ENCODE measurements at places on chromosomes 1 and 21.

DNA sequence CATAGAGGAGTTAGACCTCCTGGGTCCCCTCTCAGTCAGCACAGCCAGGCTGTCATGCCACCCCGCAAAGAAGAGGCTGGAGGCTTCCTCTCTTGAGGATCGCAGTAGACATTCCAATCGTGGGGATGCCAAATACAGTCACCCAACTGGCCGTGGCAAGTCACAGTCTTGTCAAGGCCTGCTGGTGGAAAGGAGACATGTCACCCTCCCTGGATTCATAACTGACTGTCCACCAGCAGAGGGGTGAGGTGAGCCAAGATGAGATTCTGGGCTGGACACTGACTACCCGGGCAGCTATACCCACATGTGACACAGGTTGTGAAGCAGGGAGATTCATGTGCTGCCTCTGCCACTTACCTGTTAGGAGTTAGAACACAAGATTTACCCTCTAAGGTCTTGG, 123.5 kb upstream of the NGF start:
- DNase-seq = no peak

- peak; percentile 66 for DNase-seq
Measured at GRCh38 chr1:201215531-201216357, 25.1 kb downstream of the IGFN1 start.

DNA sequence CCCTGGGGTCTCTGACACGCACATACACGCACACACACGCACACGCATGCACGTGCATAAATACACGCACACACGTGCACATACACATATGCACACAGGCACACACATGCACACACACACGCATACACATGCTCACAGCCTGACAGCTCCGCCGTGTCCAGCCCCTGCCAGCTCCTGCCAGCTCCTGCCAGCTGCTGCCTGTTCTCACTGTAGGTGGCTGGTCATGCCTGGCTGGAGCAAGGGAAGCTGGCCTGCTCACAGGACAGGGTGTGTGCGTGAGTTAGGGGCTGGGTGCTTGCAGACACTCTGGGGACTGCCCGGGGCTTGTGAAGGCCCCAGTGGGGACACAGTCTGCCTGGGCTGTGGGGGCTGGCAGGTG, 4.9 kb downstream of the PLCH2 start:
- no peak for DNase-seq

- DNase-seq = no peak
Measured at GRCh38 chr1:17093822-17094393, 25.3 kb downstream of the PADI2 start.

GRCh38 chr1:231274119-231274825, 33.3 kb downstream of the GNPAT start:
- DNase-seq = no peak

- no peak for DNase-seq
Measured at GRCh38 chr1:240232530-240232929, 140.8 kb downstream of the FMN2 start.

GRCh38 chr1:79323239-79324025, 316.9 kb upstream of the ADGRL4 start:
- DNase-seq = no peak

GRCh38 chr1:72284348-72285073, 2.2 kb upstream of the NEGR1 start:
- DNase-seq = peak; percentile 77

DNA sequence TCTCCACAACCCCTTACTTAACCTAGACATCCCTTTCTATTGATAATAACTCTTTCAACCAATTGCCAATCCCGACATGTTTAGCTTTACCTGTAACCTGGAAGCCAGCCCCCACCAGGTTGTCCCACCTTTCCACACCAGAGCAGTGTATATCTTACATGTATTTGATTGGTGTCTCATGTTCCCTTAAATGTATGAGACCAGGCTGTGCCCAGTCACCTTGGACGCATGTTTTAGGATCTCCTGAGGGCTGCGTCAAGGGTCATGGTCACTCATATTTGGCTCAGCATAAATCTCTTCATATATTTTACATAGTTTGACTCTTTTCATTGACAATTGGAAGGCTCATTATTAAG, 5.3 kb upstream of the SLC19A1 start:
- DNase-seq = no peak

- DNase-seq = no peak
Measured at GRCh38 chr1:10257851-10258250, 47.5 kb downstream of the KIF1B start.

DNA sequence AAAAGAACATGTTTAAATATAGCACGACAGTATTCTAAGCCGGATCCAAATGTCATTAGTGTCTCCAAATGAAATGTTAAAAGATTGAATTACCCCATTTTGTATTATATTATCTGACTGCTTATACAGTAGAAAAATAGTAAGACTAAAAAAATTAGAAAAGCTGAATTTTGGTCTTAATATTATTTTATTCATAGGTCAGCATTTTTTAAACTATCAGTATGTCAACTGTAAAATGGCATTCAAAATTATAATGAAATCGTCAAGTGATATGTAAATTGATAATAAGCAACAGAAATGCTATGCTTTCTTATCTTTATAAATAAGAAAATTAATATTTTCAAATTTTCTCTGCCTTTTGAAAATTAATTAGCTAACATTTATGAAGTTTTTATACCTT, 16.6 kb downstream of the SLC44A5 start:
- no peak for DNase-seq

DNA sequence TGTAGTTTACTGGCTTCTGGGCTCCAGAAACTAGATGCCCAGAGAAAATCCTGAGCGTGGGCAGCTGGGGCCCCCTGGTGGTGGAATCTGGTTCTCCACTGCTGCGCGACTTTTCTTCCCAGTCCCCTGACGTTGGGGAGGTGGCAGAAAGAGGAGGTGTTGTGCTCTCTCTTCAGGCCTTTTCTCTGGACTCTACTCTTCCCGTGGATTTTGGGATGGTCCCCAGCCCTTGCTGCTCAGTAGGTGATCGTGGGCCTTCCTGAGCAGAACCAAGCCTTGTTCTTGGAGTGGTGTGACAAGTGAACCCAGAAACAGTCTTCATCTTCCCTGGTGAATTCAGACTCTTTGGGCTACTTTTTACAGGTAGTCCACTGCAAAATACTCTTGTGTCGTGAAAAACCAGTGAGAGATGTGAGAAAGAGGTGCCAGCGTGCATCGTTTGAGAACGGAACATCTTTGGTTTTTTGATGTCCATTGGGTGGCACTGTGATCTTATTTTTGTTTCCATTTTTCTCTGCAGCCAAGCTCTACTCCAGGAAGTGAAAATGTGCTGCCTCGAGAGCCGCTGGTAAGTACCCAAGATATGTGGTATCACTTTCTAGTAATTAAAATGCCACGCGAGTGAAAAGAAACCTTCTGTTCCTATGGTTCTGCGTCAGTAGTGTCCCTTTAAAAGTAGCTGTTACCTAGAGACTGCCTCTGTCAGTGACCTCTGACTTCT, 20.2 kb downstream of the PEX14 start:
- DNase-seq = peak; percentile 93

GRCh38 chr1:152036267-152037216, at the start of gene S100A11:
S100A11 (minus strand) TSS chr1:152037004; CDS start chr1:152036915, 89 bp downstream.
- DNase-seq = peak; percentile 97

DNA sequence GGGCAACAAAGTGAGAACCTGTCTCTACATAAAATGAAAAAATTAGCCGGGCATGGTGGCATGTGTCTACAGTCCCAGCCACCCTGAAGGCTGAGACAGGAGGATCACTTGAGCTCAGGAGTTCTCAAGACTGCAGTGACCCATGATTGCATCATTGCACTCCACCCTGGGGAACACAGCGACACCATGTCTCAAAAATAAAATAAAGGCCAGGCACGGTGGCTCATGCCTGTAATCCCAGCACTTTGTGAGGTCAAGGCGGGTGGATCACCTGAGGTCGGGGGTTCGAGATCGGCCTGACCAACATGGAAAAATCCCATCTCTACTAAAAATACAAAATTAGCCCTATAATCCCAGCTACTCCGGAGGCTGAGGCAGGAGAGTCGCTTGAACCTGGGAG, 20.1 kb downstream of the ANKRD13C start:
- DNase-seq = no peak

- no peak for DNase-seq
Measured at GRCh38 chr1:230806552-230806951, 59.4 kb downstream of the CAPN9 start.

- no peak for DNase-seq
Measured at GRCh38 chr1:32150847-32151246, 28.6 kb upstream of the TXLNA start.

DNA sequence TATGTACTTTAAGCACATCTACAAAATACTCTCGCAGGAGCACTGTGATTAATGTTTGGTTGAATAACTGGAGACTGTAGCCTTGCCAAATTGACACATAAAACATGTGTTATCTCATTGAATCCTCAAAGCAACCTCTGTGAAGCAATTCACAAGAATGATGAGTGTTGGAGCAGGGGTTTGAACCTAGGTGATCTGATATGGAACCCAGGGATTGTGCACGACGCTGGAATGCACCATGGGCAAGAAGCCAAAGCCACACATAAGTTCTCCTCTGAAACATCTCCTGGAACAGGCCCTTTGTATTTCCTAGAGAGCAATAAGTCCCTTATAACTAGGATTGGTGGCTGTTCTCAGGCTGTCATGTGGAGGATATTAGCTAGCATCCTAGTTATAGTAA, 124.6 kb upstream of the IVNS1ABP start:
- no peak for DNase-seq

DNA sequence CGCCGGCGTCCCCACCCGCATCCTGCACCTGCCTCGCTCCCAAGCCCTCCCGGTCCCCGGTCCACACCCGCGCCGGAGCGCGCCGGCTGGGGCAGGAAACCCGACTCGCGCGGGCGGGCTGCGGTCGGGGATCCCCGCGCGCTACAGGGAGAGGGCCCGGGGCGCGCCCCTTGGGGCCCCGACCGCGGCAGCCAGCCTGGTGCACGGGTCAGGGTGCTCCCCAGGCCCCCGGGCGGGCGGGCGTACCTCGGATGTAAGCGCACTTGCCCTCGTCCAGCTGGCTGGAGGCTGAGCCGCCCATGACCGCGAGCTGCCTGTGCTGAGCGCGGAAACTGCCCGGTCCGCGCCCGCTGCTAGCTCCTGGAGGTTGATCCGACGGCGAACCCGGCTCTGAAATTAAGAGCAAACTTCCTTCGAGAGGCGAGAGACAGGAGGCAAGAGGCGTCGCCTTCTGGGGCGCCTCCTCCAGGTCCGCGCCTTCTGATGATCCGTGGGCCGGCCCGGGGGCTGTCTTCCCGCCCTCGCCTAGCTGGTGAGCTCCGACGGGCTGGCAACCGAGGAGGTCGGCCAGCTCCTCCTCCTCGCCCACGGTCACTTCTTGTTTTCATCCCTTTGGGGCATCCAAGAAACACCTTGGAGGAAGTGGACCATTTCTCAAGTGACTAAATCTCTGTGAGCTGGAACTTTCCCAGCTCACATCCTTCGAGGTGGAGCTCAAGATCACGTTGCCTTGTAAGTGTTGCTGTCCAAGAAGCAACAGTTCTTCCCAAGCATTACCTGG, at the start of gene NIBAN1:
TSS of gene NIBAN1 (minus strand) at position 453 of the 781 bp plus-strand sequence. CDS start at position 301, 152 bp downstream.
- peak; percentile 93 for DNase-seq

DNA sequence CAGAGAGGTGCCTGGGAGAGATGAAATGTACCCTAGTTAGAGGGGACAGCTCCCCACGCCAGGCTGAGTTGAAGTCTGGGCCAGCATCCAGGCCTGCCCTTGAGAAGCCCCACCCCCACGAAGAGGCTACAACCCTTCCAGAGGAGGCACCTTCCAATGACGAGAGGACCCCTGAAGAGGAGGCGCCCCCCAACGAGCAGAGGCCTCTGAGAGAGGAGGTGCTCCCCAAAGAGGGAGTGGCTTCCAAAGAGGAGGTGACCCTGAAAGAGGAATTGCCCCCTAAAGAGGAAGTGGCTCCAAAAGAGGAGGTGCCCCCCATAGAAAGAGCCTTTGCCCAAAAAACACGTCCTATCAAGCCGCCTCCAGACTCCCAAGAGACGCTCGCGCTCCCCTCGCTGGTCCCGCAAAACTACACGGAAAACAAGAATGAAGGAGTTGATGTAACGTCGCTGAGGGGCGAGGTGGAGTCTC, 3.1 kb downstream of the EVA1B start:
- DNase-seq = no peak

GRCh38 chr21:42696501-42697040, 43.1 kb downstream of the PDE9A start:
- DNase-seq = peak; percentile 35

GRCh38 chr1:201298396-201299381, 15.4 kb downstream of the PKP1 start:
- no peak for DNase-seq

DNA sequence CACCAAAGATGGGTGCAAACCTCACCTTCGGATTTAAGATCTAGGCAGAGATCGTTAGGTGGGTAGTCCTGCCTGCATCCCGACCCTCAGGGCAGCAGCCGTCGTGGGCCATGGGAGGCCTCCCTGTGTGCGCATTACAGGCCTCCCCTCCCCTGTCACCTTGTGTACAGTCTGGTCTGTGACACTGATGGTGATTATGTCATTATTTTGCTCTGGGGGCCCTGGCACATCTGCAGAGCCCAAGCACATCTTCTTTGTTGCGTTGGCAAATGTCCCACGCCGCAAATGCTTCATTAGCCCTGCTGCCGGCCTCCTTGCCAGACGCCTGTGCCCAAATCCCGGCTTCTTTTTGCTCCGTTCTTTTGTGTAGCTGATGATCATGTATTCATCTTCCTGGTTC, 31.7 kb downstream of the PROX1 start:
- no peak for DNase-seq

DNA sequence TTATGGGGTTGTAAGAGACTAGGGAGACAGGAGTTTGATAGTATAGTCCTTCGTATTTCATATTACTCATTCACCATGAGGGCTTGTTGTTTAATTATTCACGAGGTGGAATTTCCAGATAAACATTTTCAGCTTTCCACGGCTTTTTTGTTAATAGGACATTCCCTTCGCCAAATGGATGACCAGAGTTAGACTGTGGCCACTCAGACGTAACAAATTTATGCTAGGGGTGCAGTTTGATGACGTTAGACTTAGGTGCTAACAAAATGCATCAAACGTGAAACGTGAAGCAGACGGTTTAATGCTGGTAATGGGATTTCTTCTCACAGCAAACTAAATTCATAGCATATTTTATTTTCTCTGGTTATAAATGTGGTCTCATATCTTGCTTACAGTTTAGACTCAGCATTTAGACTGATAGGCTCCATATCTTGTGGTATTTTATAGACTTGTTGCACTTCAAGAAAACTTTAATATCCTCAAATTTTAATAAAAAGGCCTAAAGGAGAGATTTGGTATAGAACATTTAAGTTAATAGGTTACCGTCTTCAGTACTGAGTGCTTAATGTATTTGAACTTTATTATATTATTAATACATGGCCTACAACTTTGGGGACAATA, 2.3 kb downstream of the DHX9 start:
- no peak for DNase-seq

GRCh38 chr1:214966346-214966745, 116.2 kb upstream of the KCNK2 start:
- DNase-seq = no peak

Measured in spleen (tissue), 13 donors.